ENCODE measurements at places on chromosomes 13 and 19.

GRCh38 chr19:41350735-41351338, 2.9 kb downstream of the TGFB1 start:
- DNase-seq = peak; percentile 22

- DNase-seq = no peak
Measured at GRCh38 chr19:2338751-2339643, 10.5 kb downstream of the SPPL2B start.

DNA sequence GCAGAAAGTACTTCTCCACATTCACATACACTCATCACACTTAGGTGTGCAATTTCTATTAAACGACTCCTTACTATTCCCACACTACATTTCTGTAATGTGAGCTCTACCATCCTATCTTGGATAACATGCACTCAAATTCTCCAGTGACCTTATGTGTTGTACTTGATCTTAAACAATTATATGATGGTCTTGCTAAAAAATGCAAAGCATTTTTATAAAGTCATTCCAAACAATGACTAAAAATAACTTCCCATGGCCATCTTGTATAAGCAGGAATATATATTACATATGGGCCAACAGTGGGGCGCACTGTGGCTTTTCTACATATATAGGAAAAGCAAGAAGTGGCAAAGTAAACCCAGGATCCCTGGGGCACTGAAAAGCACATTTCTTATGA, 155.5 kb downstream of the FLT1 start:
- peak; percentile 76 for DNase-seq

- no peak for DNase-seq
Measured at GRCh38 chr13:110932588-110932987, 17.7 kb upstream of the ANKRD10 start.

GRCh38 chr13:39776439-39776838, 121.0 kb downstream of the COG6 start:
- peak; percentile 96 for DNase-seq

GRCh38 chr19:17448131-17448967, at the start of gene TMEM221:
TMEM221 (minus strand) TSS chr19:17448668; CDS start chr19:17448462, 206 bp downstream.
- DNase-seq = no peak

DNA sequence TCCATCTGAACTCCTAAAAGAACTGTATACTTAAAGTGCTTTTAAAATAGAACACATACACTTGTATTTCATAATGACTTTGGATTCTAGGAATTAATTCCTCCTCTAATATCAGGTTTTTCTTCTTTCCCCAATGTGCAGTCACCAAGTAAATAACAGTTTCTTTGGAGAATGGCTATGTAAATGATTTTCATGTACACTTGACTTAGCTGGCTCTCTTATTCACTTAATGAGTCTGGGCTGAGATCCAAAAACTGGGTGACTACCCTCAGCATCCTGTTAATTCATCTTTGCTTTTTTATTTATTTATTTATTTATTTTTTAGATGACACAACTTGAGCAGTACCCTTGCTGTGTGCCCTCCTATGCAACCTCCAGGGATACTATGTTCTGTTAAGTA, 1003.7 kb downstream of the SLITRK1 start:
- peak; percentile 0 for DNase-seq

- no peak for DNase-seq
Measured at GRCh38 chr19:2083174-2083854, 12.8 kb downstream of the MOB3A start.

DNA sequence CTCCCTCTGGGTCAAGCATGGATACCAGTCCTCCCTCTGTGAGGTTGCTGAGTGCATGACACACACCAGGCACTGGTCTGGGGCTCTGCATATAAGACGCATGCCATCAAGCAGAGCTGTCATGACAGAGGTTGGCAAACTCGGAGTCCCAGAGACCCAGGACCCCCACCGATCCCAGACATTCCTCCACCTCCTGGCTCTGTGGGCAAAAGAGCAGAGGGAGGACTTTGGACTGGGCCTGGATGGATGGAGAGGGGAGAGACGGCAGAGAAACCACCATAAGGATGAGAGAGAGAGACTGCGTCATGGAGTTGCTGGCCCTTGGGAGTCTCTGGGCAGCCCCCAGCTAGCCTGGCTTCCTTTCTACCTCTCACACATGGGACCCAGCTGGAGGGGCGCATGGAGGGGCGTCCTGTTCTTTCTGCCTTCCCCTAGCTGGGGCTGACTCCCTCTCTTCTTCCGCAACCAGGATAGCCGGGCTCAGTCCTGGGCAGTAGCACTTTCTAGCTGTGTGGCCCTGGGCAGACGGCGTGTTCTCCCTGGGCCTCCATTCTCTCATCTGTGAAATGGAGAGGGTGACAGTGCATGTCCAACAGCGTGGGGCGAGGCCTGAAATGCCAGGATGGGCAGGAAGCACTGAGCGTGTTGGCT, 1.6 kb downstream of the HPN start:
- DNase-seq = no peak

GRCh38 chr19:50640368-50640767, 687 bp upstream of the SYT3 start:
- no peak for DNase-seq

DNA sequence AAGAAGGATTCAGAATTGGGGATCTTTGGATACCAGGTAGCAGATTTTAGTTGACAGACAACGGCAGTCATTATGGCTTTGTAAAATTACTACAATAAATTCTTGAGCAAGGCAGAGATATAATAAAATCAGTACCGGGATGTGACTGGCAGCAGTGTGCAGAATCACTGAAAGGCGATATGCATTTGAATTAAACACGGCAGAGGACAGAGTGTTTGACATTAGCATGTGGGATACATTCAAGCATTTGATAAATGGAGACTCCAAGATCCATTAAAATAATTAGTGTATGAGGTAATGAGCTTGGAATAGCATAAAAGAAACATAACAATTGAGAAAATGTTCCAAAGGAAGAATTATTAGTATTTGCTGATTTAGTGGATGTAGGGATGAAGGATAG, 36.8 kb downstream of the LCP1 start:
- no peak for DNase-seq

DNA sequence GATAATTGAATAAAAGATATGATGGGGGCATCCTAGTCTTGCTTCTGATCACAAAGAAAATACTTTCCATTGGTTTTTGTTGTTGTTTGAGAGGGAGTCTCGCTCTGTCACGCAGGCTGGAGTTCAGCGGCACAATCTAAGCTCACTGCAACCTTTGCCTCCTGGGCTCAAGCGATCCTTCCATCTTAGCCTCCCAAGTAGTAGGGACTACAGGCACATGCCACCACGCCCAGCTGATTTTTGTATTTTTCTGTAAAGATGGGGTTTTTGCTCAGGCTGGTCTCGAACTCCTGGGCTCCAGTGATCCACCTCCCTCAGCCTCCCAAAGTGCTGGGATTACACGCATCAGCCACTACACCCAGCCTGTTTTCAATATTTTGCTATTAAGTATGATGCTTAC, 17.1 kb upstream of the PSMC4 start:
- no peak for DNase-seq

DNA sequence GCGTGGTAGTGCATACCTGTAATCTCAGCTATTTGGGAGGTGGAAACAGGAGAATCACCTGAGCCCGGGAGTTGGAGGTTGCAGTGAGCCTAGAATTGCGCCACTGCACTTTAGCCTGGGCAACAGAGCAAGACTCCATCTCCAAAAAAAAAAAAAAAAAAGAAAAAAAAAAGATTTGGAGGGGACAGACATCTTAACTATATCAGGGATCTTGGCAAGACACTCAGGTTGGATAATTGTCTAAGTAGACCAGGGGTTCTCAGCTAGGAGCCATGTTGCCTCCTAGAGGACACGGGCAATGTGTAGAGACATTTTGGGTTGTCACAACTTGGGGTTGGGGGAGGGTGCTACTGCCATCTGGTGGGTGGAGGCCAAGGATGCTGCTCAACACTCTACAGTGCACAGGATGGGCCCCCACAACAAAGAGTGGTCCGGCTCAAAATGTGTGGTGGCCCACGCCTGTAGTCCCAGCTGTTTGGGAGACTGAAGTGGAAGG, 1.9 kb upstream of the ZNF580 start:
- DNase-seq = no peak

GRCh38 chr13:35614666-35615065, 138.2 kb upstream of the MAB21L1 start:
- DNase-seq = no peak

- peak; percentile 34 for DNase-seq
Measured at GRCh38 chr13:45626731-45627374, 11.3 kb upstream of the ERICH6B start.

DNA sequence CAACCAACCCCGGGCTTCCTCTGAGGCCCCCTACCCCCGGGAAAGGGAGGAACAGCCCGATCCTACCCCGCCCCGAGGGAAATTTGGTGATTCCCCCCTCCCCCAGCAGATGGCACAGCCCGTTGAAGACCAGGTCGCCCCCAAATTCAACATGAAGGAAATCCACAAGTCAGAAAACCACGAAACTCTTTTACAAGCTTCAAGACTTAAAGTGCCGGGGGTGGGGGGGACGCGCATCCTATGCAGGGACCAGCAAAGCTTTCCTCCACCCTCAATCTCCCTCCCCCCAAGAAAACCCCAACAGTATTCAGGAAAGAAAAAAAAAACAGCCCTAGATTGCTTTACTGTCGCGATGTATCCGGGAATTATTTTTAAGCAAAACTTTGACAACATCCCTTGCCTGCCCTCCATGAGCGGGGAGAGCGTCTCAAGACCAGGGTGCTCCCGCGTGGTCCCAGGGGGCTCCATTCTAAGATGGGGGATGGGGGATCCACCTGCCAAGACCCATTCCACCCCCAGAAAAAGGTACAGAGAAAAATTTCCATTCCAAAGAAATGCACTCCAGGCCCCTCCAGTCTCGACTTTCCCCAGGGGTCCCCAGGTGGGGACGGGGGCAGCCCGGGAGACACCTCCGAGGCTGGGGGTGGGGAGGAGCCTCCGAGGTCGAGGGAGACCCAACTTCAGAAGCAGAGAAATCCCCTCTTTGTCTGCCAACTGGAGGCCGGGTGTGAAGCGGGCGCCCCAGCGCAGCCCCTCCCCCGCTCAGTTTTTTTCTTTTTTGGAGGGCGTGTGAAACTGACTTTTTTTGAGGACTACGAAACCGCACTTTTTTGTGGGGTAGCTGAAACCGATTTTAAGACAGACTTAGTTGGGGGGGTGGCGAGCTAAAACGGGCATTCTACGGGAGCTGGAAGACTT, 1.5 kb downstream of the TCF3 start:
- DNase-seq = peak; percentile 17

- no peak for DNase-seq
Measured at GRCh38 chr19:35363711-35364425, 5.6 kb downstream of the FFAR3 start.

GRCh38 chr13:76329004-76329403, 557.2 kb downstream of the KCTD12 start:
- DNase-seq = no peak

DNA sequence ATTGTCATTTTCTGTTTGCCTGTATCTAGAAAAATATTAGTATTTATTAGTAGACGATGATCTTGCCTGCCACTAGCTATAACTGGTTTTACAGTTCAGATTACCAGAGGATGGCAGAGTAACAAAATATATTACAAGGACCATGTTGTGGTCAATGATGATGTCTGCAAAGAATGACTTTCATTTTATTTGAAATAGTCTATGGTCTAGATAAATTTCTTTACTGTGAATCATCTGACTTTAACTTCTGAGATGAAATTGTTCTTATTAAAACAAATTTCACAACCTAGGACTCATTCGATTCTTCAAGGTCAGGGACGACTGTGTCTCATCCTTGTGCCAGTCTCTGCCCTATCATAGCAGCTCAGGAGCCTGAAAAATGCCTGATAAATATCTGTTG, 637.8 kb upstream of the KLF12 start:
- DNase-seq = peak; percentile 90

DNA sequence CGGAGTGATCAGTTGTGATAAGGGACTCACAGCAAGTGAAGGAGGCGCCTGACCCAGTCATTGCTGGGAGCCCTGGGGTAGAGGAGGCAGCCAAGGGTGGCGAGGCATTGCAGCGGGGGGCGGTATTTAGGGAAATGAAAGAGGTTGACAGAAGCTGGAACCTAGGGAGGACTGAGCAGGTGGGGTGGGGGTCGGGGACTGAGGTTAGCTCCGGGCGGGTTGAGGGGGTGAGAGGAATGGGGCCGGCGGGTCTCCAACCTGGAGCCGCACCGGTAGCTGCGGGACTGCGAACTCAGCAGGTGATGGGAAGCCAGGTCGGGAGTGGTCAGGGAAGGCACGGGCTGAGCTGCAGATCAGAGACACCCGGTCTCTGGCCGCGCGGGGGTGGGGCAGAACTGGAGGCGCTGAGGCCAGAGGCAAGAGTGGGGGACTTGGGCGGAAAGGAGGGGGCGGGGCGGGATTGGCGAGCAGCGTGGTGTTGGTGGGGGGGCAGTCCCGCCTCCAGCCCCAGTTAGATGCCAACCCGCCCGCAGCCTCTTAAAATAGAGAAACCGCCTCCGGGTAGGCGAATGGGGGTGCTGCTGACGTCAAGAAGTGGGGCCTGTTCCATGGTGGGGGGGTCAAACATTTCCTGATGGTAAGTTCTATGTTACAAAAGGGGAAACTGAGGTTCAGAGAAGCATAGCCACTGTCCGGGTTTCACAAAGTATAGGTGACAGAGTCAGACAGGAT, 1.5 kb downstream of the MAST3 start:
- DNase-seq = no peak

GRCh38 chr13:83714236-83714635, 168.0 kb downstream of the SLITRK1 start:
- DNase-seq = no peak

GRCh38 chr13:74910415-74910814, 571.6 kb downstream of the TBC1D4 start:
- peak; percentile 5 for DNase-seq

GRCh38 chr13:70856711-70857110, 748.5 kb upstream of the KLHL1 start:
- no peak for DNase-seq

- DNase-seq = no peak
Measured at GRCh38 chr13:33832872-33833271, 14.9 kb downstream of the RFC3 start.

DNA sequence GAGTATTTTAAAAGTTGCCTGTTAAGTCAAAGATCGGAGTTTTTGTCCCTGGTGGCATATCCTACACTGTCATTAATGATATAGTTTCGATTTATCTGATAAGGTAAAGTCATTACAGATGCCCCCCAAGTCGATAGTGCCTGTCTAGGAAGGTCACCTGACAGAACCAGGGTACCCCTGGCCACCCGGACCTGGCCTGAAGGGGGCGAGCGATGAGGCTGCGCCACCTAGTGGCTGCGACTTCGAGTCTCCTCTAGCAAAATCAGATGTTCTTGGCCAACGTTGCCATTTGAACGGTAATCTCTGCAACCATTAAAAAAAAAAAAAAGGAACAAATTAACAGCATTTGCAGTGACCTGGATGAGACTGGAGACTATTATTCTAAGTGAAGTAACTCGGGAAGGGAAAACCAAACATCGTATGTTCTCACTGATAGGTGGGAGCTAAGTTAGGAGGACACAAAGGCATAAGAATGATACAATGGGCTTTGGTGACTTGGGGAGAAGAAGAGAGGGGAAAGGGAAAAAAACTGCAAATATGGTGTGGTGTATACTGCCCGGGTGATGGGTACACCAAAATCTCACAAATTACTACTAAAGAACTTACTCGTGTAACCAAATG, 565.1 kb downstream of the LIG4 start:
- DNase-seq = peak; percentile 29

GRCh38 chr19:19602713-19603324, 15.7 kb downstream of the PBX4 start:
- DNase-seq = no peak

GRCh38 chr19:51342631-51343569, 961 bp upstream of the VSIG10L start:
- no peak for DNase-seq
